ENCODE measurements at places on chromosomes 13 and 19.

DNA sequence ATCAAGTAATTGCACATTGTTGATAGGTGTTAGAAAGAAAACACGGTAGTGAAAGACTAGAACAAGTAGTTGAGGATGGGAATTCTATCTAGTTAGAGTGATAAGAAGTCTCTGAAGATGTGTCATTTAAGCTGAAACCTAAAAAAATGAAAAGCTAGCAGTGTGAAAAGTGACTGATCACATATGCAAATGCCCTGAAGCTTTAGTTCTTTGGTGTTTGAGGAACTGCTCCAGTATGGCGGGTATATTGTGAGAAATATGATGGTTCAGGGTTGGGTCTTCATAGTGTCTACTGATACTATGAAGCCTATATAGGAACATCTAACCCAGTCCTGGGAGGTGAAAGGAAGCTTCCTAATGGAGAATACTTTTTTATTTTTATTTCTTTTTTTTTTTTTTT is 45.0 kb downstream of the GPALPP1 start:
- DNase-seq: no peak

GRCh38 chr19:55641426-55642152 is 787 bp downstream of the ZNF580 start:
- DNase-seq: peak; percentile 11

DNA sequence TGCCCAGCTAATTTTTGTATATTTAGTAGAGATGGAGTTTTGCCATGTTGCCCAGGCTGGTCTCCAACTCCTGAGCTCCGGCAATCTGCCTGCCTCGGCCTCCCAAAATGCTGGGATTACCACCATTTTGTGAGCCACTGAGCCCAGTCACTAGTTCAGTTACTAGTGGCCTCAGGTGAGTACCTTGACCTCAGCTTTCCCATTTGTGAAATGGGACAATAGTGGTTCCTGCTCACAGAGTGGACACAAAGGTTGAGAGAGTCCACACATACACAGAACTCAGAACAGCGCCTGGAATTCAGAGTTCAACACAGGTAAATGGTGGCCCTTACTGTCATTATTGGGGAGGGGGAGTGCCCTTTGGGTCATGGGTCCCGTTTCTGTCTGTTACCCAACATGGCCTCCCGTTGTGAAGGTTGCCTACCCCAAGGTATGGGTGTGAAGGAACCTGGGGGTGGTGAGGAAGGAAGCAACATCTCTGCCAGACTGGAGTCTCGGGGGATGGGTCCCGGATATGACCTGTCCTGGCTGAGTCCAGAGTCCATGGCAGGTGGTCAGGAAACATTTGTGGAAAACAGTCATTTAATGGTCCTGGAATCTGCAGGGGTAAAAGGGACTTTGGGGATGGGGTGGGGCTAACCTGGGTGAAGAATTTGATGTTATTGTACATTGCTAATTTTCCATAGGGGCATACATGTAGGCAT is 11.7 kb upstream of the IRGC start:
- DNase-seq: no peak

DNA sequence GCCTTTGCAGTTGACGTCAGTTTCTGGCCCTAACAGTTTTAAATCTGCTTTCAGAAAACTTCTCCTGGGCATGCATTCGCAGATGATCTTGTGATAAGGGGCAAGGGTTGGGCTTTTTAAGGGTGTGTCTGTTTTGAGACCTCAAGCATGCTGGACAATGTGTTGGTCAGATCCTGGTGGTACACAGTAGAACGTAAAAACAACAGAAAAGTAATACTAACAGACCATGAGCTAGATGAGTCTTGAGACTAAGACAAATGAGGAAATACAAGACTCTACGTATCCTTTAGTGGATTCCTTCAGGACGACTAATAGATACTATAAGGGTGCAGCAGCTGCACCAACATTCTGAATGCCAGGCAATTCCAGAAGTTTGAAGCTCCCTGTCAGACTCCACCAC is 237.6 kb downstream of the DNAJC15 start:
- DNase-seq: no peak

DNA sequence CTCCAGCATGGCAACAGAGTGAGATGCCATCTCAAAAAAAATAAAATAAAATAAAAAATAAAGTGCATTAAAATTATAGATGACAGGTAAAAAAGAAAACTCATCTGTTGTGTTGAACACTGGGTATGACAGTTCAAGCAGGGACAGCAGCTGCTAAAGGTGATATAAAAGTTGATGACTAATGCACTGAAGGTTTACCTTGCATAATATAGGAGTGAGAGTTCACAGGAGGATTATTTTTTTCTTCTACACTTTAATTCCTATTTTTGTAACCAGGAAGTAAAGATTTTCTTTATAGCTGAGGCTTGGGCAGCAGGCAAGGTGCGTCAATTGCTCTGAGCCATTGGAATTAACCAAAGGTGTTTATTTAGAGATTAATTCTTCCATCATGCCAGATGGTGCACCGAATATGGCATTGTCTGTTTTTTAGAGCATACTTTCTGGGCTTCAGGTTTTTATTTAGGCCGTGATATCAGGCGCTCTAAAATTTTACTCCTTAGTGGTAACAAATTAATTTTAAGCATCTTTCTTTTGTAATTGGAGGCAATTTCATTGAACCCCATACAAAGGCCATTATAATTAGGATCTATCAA is 337.0 kb upstream of the SLC10A2 start:
- no peak for DNase-seq

DNA sequence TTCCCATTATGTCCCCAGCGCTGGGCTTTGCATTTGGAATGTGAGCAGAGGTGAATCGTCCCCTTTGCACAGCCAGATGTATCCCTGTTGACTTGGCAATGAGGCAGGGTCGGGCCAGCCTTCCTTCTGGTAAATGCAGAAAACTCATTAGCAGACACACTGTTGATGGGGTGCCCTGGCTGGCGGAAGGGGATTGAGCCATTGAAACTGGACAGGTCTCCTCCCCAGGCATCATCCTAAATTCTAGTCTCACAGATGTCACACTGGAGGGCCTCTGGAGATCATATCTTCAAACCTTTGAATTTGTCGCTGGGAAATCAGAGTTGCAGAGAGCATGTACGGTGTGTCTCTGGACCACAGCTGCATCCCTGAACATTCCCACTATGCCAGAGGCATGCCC is 219.5 kb upstream of the TSHZ3 start:
- no peak for DNase-seq

DNA sequence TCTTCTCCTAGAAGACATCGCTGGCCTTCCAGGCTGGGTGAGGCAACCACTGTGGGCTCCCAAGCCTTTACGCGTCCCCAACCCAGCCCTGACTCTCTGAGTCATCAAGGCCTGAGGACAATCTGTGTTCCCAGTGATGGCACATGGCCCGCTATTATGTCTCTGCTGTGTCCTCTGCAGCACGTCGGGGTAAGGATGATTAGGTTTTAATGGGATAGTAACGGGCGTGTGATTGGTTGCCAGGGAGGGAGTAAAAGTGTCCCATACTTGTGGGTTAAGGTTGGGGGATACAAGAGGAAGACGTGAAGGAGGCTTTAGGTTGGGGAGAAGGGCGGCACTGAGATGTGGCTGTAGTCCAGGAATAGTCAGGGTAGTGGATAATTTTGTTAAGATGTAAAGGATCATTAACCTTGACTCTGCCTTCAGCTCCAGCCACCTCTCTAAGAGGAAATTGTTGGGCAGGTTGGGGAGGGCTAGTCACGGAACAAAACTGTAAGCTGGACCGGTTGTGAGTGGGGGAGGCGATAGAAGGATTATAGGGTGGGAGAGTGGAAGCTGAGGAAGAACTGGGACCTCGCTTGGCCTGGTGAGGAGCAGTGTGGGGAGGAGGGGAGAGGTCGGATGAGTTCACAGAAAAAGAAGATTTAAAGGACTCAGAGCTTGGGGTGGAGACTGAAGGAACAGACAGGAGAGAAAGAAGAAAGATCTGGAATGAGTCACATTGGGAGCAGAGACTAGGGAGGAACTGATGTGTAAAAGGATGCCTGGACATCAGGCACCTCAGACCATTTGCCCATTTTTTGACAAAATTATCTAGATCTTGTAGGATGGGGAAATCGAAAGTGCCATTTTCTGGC is 27.9 kb upstream of the IGFL1 start:
- DNase-seq: no peak

DNA sequence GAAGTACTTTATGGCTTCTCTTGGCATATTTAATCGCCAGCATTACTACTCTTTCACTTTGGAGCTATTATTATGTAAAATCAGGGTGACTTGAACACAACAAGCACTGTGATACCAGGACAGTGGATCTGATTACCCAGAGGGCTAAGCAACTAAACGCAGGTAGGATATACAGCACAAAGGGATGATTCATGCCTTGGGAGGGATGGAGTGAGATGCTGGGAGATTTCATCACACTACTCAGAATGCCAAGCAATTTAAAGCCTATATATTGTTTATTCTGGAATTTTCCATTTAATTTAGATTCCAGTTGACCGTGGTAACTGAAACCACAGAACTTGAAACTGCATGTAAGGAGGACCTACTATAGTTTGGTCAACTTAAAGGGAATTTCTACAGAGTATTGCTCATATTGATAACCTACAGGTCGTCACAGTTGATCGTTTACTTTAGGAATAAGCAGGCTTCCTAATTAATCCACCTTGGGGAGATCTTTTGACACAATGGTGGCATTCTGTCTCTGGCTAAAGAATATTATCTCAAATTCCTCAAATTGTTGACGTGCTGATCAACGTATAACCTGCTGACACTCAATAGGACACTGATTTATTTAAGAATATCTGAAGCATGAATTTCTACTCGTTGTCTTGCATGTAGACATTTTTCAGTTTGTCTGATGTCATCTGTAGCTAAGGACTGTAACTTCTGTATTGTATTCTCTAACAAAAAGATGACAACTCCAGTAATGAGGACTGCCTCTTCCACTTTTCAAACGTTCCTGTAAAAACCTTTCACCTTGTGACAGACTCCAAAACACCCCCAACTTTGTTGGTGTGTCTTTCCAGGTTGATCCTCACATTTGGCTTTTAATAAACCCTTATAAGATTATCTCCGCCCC is 254.2 kb downstream of the GPC5 start:
- DNase-seq: no peak

- DNase-seq: no peak
These were observed 141.7 kb downstream of the SOX1 start for GRCh38 chr13:112208656-112209055.

All from left ventricle myocardium superior (tissue), 1 donor.